Non-pigmented ciliary epithelial cell (primary cell): ENCODE measurements at places on chromosomes 1 and 21.

DNA sequence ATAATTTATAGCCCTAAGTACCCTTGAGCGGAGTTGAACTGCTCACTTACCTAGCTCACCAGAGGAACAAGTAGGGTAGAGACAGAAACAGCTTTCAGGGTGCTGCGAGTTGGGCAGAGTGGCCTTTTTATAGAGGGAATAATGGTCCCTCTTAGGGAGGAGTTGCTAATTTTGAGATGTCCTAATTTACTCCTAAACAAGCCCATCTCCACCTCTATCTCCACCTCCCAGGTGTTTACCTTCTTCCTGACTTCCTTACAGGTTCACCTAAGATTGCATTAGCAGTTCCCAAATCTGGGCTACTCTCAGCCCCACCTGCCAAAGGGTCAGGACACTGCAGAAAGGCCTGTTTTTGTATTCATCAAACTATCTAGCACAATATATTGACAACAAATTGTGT is at the start of gene HRNR:
Gene HRNR, minus strand, starts transcription at position 101 of the 400 bp plus-strand sequence. CDS start 940 bp downstream, outside the sequence.
- DNase-seq, result no peak

GRCh38 chr21:28489821-28490350 is 502.8 kb downstream of the LTN1 start:
- no peak for DNase-seq

DNA sequence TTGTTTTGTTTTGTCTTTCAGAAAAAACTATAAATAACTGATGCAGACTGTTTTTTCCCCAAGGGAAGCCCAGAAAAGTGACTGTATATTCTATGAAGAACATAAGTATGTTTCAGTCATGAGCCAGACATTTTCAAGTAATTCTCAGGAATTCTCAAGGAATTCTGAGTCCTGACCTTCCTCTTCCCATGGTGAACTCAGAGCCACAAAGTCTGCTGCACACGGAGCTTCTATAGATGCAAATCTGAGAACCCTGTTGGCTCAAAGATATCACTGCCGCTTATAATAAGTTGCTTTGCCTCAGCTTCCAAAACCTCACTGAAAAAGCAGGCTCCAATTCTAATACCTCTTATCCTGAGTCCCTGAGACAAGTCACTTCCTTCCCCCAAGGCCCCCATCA is 418.5 kb upstream of the RUNX1 start:
- DNase-seq, result peak; percentile 8

- no peak for DNase-seq
Observed at GRCh38 chr1:27358928-27359313, 7.8 kb downstream of the MAP3K6 start.

DNA sequence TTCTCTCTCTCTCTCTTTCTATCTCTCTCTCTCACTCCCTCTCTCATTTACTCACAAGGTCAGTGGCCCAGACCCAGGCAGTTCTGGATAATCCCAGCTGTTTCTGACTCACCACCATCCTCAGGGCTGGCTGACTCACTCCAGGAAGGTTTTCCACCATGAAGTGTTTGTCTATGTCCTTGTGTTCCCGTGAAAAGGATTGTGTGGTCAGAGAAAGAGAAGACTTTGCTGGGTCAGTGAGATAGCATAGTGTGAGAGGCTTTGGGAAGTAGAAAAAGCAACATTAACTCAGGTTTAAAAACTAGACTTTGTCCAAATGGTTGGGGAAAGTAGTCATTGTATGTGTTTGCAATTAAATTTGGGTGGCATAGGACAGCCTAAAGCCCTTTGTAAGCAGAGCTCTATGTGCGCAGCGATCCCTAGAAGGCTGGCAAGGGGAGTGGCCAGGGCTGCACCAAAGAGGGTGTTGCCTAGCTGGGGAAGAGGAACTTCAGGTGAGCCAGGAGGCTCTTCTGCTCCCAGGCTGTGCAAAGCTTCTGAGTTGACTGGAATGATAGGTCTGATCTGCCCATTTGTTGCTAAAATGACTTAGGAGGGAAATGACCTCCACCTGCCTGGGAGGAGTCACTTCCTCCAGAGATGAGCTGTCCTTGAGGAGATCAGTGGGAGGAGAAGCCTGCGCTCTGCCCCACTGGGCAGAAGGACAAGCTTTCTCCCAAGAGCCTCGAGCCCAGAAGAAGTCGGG is 4.9 kb upstream of the CAPN2 start:
- peak; percentile 99 for DNase-seq

DNA sequence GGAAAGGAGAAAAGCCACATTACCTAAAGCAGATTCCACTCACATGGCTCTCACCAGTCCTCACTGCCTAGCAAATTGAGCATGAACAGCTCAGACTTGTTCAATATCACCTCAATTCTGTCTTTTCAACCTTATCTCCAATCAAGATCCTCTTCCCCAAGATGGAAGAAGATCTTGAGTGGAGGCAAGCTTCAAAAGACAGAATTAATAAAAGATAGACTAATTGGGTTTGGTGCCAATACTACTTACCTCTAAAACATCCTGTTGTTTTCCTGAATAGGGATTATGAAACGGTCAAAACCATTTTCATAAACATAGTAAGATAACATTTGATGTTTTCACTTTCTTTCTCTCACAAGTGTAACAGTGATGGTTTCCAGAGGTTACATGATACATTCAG is 349.2 kb upstream of the PLD5 start:
- DNase-seq, result no peak

DNA sequence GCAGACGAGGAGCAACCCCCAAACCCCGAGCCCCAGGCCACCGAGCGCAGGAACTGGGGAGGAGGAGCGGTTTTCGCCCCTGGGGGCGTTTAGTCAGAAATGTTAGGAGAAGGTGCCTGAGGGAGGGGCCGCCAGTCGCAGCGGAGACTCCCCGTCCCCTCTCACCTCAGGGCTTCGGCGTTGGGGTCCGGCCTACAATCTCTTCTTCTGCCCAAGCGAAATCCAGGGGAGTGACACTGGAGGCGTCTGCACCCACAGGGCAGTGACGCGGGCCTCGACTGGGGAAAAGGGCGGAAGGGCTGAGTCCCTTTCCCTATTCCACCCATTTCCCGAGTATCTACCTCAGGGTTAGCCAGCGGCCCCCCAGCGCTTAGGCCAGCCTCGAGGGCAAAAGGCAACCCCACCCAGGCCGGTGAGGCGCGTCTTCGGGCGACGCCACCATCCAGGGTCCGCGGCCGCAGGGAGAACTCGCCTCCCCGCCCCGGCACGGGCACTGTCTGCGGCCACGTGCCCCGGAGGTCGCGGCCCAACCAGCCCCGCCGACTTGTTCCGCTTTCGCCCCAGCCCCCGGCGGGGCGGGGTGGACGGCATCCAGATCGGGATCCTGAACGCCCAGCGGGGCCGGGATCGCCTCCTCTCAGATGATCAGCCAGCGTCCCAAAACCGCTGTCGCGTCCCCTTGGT is 118.7 kb upstream of the BARHL2 start:
- no peak for DNase-seq
